ENCODE measurements at places on chromosomes 4 and X.

DNA sequence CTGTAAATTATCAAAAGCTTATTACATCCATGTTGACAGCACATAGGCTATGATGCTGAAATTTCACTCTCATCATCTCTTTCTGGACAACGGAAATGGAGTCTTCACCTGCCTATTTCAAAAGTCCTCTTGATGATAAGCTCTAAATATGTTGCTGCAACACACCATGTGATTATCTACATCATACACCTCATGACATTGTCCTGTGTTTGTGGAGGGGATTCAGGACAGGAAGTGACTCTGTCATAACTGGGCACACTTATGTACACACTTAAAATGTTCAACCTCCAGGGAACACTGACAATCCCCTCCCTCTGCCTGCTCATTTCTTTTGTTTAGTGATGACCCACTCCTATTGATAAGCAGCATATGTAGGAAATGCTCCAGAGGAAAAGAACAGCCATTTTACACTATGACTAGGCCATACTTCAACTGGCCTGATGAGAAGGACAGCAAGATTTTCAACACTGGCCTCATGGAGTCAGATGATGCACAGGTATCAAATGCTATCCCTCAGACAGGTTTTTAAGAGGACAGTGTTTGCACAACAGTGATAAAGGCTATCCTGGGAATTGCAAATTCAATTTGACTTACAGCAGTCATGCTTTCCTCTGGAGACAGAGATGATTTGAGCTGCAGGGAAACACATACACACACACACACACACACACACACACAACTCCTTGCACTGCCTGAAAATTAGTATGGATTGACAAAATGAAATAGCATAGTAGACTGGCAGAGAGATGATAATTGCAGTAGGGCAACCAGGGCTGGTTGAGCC is 163.3 kb upstream of the RASGEF1B start:
- DNase-seq, result no peak

- peak; percentile 15 for DNase-seq
These were observed 207.3 kb downstream of the HS6ST2 start for GRCh38 chrX:132751063-132751690.

GRCh38 chr4:21722157-21722839 is 226.3 kb downstream of the KCNIP4 start:
- DNase-seq, result no peak

DNA sequence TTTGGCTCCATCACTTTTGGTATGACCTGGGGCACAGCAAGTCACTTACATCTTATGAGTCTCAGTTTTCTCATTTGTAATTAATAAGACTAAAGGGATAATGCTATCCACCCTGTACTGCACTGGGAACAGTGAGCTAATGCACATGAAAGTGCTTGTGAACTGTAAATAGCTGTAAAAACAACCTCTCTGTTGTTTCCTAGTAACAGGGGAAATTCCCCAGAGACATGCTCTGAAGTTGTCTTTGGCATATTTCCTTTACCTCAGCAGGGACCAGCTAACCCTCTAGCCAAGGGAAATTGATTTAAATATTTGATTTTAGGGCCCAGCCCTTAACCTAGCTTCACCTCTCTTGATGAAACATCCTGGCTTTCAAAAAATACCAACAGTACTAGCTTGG is 6.1 kb upstream of the CYSLTR1 start:
- DNase-seq, result no peak

GRCh38 chrX:67673741-67674274 is 130.0 kb downstream of the AR start:
- DNase-seq, result no peak

- no peak for DNase-seq
These were observed 66.9 kb downstream of the TAB3 start for GRCh38 chrX:30822068-30822681.

GRCh38 chrX:154368630-154369448 is 5.6 kb downstream of the FLNA start:
- DNase-seq, result peak; percentile 91

GRCh38 chr4:131430302-131430701 is 1718.8 kb upstream of the PCDH10 start:
- DNase-seq, result no peak
